ENCODE measurements at places on chromosomes 12 and 14.

DNA sequence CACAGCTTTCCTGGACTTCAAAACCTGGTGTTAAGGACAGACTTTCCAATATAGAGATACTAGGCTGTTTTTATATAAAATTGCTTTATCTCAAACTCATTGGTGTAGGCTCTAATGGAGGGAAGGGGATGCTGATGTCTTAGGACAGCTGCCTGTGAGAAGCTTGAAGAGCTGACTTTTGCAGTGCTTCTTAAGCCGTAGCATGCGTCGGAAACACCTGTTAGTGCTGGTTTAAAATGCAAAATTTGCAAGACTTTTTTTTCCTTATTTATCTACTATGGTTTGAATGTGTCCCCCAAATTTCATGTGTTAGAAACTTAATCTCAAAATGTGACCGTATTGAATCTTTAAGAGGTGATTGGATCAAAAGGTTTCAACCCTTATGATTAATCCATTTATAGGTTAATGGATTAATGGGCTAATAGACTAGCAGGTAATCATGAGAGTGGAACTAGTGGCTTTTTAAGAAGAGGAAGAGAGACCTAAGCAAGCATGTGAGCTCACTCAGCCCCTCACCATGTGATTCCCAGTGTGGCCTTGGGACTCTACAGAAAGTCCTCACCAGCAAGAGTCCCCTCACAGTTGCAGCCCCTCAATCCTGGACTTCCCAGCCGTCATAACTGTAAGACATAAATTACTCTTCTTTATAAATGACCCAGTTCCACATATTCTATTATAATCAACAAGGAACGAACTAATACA, 60.9 kb upstream of the FUT8 start:
- DNase-seq, result no peak

DNA sequence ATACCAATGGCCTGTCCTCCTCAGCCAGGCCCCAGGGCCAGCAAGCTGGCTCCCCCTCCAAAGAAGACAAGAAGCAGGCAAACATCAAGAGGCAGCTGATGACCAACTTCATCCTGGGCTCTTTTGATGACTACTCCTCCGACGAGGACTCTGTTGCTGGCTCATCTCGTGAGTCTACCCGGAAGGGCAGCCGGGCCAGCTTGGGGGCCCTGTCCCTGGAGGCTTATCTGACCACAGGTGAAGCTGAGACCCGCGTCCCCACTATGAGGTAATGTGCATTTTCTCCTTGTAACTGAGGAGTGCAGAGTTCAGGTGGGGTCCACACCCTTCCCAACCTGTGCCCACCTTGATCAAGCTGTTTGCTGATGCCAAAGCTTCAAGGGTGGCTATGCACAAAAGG, 23.4 kb downstream of the ACACB start:
- DNase-seq, result no peak

GRCh38 chr14:89681086-89682018, 264.3 kb upstream of the FOXN3 start:
- DNase-seq, result no peak

DNA sequence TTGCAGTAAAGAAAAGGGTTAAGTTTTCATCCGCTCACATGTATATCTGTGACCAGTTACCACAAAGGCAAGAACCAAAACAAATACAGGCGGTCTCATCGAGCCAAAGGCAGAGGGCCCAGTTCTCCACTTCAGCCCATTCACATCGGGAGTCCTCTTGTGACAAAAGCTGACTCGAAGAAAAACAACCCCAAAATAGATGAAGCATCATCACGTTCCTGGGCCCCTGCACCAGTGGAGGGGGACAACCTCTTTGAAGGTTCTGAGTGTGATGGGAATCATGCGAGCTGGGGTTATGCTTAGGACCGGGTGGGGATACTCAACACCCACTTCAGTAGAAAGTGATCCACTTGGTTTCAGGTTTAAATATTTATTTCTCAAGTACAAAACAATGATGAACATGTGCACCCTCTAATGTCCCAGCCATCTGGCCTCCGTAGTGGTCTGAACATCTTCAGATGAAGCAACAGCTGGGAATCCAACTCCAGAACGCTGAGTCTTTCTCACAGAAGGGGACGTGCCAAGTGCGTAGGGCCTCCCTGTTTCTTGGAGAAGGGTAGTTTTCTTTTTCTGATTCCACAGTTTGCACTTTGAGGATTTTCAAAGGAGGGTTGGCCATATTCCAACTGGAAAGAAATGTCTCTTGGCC, 8.4 kb downstream of the GSC start:
- no peak for DNase-seq

DNA sequence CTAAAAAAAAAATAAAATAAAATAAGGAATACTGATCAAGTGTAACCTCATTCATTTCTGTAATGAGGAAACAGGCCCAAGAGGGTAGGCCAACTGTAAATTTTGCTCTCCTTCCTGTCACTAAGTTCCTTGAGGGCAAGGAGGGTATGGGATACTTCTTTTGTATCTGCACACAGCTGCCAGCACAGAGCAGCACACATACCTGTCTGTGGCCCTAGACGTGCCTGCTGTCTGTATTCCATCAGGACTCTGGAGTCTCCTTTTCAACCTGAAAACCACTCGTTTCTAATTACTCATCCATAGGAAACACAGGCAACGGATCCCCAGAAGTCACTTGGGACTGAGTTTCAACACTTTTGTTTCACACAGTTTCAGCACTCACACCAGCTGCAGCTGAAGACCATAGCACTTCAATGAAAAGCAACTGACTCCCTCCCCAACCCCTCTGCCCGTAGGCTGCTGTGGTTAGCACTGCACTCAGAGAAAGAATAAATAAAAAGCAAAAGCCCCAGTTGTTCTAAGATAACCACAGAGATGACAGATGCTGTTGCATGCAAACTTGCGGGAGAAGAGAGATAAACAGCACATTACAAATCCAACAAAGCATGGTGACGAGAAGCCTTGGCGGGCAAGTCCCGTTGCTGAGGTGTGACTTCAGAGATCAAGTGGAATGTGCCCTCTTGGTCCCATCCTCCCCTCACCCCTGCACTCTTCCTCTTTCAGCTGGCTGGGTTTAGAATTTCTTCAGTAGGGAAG, 24.9 kb downstream of the CRACR2A start:
- no peak for DNase-seq

- no peak for DNase-seq
These were observed 298.2 kb downstream of the TMEM132D start for GRCh38 chr12:129605666-129606065.

- DNase-seq, result no peak
These were observed 10.7 kb downstream of the ABCD4 start for GRCh38 chr14:74292061-74292460.

DNA sequence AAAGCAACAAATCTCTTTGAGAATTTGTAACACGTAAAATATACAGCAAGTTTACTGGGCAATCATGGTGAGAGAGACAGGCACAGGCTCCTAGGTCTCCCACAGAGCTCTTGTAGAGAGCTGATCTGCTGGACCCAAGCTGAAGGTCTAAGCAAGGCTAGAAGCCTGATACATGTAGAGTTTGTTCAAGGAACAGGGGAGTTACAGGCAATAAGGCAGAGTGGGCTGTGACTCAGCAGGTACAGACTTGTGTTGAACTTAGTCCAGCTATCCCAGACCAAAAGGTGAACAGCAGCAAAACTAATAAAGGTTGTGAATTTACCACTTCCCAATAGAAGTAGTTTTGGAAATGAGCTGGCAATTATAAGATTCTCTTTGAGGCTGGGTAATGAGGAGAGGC, 273.6 kb downstream of the GRIN2B start:
- DNase-seq, result no peak

GRCh38 chr14:51228890-51229289, 11.2 kb upstream of the TMX1 start:
- DNase-seq, result no peak

GRCh38 chr14:94345344-94346064, 22.4 kb upstream of the SERPINA6 start:
- no peak for DNase-seq

GRCh38 chr12:91111366-91112325, at the start of gene LUM:
Gene LUM (minus strand): TSS chr12:91111494. CDS start chr12:91108979, 2,515 bp downstream.
- DNase-seq, result no peak

DNA sequence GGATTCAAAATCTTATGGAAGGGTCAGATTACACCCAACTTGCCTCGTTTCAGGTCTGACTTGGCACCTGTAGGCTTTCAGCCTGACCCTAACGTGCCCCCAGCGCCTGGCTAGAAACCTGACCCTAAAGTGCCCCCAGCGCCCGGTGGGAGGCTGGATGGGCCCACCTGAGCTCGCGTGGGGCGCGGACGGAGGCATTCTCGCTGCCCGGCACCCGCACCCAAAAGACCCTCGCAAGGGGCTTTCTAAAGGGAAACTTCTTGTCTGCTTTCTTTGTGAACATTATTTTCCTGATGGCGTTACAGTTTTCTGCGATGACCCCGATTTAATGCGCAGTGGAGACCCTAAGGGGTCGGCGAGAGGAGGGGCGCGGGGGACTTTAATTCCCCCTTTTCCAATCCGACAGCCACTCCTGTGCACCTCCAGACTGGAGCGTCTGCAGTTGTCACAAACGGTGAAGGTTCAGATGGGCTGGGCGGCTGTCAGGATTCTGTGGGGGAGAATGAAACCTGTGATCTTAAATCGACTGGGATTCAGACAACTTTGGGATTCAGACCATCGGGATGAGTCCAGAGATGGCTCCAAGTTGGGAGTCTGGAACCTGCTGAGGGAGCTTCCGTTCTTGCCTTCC, 751 bp upstream of the HRK start:
- no peak for DNase-seq

DNA sequence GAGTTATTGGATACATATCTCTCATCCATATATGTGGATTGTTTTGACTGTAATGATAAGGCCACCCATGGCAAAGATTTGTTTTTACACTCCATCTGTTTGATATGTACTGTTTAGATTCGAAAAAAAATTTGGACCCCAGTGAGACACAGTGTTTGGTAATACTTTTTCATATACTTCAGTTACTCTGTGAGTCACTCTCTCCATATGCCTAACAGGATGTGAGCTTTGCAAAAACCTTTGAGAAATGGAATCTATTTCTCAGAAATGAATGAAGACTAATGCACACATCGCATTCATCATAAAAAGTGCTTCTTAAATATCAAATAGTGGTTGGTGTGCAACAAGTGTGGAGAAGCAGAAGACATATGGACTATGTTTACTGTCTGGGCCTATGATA, 781.5 kb downstream of the SLC6A15 start:
- no peak for DNase-seq

- DNase-seq, result no peak
These were observed 65.6 kb upstream of the RPL10L start for GRCh38 chr14:46717211-46717610.

DNA sequence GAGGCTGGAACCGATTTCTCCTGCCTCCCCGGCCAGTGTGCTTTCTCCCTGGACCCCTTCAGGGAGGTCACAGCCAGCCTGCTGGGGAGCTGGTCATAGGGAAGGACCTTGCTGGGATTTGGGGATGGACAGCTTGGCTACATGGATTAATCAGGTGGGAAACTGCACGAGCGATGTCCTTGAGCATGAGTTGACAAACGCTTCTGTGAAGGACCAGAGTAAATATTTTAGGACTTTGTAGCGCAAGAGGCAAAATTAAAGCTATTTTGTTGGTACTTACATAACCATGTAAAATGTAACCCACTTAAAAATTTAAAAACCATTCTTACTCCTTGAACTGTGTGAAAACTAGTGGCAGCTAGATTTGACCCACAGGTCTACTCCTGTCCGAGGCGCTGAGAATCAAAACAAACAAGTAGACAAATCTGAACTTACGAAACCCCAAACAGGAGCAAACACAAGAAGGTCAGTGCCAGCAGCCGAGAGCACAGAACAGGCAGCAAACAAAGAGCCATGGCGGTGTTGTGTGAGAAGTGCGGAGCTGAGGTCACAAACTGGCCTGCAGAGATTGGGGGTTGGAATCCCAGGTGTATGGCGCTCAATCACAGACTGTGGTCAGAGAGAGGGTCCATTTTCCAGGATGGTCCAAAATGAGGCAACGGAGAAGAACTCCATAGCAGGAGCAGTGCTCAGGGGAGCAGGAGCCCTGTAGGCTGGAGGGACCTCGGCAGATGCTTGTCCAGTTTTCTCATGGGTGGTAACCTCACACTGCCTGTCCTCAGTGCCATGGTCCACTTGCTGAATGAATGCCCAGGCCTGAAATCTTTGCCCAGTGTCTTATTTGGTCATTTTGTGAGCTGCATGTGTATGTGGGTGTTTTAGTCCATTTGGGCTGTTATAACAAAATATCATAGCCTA, 79.2 kb upstream of the CLMN start:
- no peak for DNase-seq

GRCh38 chr14:81986005-81986404, 452.4 kb upstream of the SEL1L start:
- no peak for DNase-seq

DNA sequence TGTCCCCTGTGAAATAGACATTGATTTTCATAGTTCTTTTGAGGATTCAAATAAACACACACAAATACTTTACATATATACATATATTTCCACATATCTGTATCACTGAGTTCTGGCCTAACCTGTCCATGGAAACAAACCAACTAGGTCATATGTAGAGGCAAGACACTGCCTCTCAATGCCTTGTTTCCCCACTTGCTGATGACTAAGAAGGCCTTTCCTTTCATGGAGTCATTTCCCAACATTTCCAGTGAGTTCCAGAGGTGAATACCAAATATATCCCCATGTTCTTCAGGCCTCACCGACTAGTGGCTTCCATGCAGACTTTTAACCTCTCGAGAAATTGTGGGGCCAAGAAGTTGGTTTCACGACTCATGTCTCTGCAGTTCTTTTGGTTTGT, 120.8 kb downstream of the DNAI7 start:
- DNase-seq, result no peak

GRCh38 chr14:49487238-49487637, 98.9 kb downstream of the RPS29 start:
- DNase-seq, result no peak

- no peak for DNase-seq
These were observed 18.4 kb downstream of the DDX51 start for GRCh38 chr12:132125736-132126135.

GRCh38 chr12:48119834-48120195, 651 bp downstream of the PFKM start:
- no peak for DNase-seq

- peak; percentile 17 for DNase-seq
These were observed 56.9 kb downstream of the FOS start for GRCh38 chr14:75335571-75335970.

- DNase-seq, result no peak
These were observed 28.3 kb upstream of the ETFBKMT start for GRCh38 chr12:31631023-31631724.

DNA sequence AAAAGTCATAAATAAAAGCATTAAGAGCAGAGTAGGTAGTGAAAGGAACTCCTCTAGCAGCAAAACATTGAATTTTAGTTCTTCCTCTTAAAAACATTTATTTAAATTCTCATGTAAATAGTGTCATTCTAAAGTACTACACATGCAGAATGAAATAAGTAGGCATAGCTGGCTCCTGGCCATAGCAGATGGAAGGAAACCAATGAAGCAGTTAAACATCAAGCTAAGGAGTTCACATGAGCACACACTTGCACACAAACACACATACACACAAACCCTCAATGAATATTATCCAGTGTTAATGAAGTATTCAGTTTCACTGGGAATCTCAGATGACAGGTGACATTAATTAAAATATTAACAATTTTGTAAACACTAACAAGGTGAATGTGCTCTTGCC, 69.3 kb downstream of the SLC35F4 start:
- DNase-seq, result no peak

All from nucleus accumbens (tissue), 56 donors.